M059J (cell line): ENCODE measurements at places on chromosomes 16 and 17. TPM values are rescaled to one million over a fixed set of nuclear protein-coding genes. Genes with fewer than 3 reads are reported as not detected.

- DNase-seq = peak; percentile 47
These were observed 280.3 kb upstream of the FOXF1 start for GRCh38 chr16:86229866-86230656.

DNA sequence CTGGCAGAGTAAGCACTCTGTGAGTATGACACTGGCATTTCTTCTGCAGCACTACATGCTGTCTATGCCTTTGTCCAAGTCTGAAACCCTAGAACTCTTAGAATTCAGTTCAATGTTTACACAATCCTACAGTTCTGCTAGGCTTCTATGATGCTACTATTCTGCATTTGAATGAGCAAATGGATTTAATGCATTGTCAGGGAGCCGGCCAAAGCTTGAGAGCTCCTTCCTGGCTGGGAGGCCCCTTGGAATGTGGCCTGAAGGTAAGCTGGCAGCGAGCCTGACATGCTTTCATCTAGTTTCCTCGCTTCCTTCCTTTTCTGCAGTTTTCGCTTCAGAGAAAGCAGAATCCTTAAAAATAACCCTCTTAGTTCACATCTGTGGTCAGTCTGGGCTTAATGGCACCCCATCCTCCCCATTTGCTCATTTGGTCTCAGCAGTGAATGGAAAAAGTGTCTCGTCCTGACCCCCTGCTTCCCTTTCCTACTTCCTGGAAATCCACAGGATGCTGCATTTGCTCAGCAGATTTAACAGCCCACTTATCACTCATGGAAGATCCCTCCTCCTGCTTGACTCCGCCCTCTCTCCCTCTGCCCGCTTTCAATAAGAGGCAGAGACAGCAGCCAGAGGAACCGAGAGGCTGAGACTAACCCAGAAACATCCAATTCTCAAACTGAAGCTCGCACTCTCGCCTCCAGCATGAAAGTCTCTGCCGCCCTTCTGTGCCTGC lies at the start of gene CCL2:
TSS of gene CCL2 (plus strand) at position 635 of the 730 bp plus-strand sequence. CDS start at position 700, 65 bp downstream.
- peak; percentile 90 for DNase-seq

DNA sequence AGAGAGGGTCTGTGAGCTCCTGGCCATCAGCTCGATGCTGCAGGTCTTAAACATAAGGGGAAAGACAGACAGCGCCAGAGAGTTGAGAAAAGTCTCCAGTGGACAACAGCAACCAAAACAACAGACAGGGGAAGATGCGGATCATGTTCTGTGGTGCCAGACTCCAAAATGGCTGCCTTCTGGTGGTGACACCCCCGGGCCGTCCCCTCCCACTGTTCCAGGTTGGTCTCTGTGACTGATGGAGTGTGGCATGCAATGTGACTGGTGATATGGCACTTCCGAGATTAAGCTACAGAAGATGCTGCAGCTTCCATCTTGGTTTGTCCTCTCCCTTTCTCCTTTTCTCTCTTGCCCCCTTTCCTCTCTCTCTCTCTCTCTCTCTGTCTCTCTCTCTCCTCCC lies 40.4 kb upstream of the RBFOX3 start:
- no peak for DNase-seq

- DNase-seq = peak; percentile 10
These were observed 22.5 kb upstream of the CMTR2 start for GRCh38 chr16:71311553-71312158.

GRCh38 chr16:68496689-68497088 lies 42.4 kb upstream of the ZFP90 start:
- DNase-seq = no peak

DNA sequence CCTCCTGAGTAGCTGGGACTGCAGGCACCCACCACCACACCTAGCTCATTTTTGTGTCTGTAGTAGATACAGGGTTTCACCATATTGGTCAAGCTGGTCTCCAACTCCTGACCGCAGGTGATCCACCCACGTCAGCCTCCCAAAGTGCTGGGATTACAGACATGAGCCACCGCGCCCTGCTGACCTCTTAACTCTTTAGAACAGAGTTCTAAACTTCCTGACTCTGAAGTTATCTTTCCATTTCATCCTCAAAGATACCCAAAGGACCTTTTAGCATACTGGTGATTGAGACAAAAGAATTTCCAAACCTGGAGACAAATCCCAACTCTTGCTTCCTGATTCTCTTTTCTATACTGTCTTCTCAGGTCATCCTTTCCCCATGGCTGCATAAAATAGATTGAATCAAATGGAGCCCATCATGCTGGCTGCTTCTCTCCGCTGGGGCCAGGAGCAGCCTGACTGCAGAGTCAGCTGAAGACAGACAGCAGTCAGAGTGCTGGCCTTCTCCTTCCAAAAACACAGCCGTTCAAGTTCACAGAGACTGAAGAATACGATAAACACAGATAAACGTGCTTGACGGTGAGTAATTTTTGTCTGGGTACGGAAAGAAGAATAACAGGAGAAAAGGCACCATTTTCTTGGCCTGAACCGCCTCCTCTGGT lies 76.5 kb upstream of the ATF7IP2 start:
- DNase-seq = no peak

GRCh38 chr16:56262148-56262547 lies 70.9 kb downstream of the GNAO1 start:
- peak; percentile 21 for DNase-seq

GRCh38 chr17:72385475-72385874 lies 264.7 kb downstream of the SOX9 start:
- no peak for DNase-seq

Gene NLRC3
- not detected in 2 replicates for total RNA-seq

Gene PRSS36
- 0.10 and 0.49 TPM in 2 replicates for total RNA-seq
